ENCODE measurements at places on chromosomes 2 and 18.
A peak's percentile ranks its signal among the peaks of the same experiment; 100 is the strongest.

- peak; percentile 70 for DNase-seq
Observed at GRCh38 chr18:23703057-23703986, 14.1 kb downstream of the LAMA3 start.

DNA sequence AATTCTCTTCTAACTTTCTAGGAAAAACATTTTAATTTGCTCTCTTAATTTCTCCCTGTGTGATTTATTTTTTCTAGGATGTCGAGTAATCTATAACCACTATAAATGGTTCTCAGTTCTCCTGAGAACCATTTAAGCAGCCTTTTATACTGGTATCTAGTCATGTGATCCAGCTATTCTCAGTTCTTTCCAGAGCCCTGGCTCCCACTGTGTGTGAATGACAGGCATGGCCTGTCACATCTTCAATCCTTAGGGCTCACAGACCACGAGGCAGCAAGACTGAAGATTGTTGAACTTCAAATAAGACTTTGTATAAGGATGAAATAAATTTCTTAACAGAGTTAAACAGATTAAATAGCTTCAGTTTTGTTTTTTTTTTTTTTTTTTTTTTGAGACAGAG lies 219.4 kb downstream of the HNMT start:
- DNase-seq, result no peak

- DNase-seq, result peak; percentile 77
Observed at GRCh38 chr2:148614322-148615049, 30.1 kb upstream of the EPC2 start.

DNA sequence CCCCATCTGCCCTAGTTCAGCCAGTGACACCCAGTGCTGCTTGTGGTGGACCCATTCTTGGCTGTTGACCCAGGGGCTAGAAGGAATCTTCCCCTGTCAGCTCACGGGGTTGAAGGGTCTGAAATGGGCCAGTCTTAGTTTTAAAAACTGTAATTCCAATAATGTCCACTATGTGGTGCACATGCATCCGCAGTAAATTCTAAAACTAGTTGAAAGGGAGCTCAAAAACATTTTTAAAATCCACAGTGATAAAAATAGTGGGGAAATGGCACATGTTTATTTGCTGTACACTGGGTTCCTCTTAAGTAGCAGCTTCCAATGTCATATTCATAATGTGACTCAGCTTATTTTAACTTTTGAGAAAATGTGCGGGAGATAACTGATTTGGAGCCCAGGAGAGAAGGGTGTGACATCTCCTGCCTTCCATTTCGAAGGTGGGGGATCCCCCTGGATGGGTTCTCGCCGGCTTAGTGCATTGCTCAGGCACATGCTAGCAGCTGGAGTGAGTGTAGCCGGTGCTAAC lies 32.8 kb downstream of the GRHL1 start:
- DNase-seq, result peak; percentile 56

DNA sequence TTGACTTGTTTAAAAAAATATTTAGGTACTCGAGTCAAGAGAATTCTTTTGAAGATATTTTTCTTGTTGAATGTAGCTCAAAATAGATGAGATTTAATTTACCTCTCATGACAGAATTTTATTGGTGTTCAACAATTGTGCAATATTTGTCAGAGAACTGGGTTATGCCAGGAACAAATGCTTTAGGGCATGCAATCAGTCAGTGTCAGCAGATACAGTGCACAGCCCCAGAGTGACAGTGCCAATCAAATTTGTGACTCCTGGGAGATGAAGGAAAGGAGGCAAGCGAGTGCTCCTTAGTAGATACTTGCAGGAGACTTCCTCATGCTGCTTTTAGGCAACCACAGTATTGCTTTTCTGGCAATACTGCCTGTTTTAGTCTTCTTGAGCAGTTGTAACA lies 81.2 kb upstream of the DSEL start:
- no peak for DNase-seq

DNA sequence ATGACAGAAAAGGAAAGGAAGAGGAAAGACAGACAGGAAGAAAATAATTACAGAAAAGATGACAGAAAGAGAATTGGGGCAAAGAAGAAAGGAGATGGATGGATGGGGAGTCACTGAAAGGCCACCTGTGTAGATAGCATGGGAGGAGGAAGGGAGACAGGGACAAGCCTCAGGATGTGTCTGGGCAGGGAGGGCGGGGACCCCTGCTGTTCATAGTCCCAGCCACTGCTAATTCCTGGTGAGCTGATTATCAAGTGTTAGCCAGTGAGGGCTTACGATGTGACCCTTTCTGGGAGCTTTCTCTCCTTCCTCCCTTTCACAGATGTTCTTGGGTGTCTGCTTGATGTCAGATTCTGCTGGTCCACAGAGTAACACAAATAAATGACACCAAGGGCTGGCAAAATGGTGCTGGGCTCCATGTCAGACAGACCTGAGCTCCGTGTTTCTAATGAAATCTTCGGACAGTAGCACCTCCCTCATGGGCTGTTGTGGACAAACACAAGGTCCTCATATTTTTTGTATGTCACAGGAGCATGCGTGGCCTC lies 13.6 kb downstream of the FHOD3 start:
- no peak for DNase-seq

- no peak for DNase-seq
Observed at GRCh38 chr18:25102662-25103061, 249.3 kb downstream of the ZNF521 start.

DNA sequence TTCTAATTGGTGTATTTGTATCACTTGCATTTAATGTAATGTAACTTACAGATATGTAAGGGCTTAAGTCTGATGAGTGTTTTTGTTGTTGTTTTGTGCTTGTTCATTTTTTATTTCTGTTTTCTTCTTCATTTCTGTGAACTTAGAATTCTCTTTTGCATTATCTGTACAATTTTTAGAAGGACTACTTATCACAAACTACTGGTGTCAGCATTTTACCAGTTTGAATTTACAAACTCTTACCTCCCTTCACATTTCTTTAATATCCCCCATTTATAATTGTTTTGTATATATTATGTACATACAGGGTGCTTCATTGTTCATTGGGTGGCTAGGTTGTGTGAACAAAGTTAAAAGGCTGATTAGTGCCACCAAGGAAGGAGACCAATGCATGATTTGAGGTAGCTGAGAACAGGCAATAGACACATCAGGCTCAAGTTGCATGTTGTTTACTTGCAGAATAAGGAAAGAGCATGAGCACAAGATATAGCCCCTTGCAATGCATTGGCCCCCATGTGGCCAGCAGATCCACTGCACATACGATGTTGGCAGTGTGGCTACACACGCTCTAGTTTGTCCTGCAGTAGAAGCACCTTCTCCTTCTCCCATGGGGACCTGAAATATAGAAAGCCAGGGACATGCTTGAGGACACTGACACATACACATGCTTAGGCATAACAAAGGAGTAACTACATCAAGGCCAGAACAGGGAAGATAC lies 198.2 kb downstream of the CD8B2 start:
- no peak for DNase-seq

- no peak for DNase-seq
Observed at GRCh38 chr2:203019142-203019541, 4.5 kb downstream of the NBEAL1 start.

- DNase-seq, result no peak
Observed at GRCh38 chr2:29329899-29330298, 214.7 kb downstream of the CLIP4 start.

DNA sequence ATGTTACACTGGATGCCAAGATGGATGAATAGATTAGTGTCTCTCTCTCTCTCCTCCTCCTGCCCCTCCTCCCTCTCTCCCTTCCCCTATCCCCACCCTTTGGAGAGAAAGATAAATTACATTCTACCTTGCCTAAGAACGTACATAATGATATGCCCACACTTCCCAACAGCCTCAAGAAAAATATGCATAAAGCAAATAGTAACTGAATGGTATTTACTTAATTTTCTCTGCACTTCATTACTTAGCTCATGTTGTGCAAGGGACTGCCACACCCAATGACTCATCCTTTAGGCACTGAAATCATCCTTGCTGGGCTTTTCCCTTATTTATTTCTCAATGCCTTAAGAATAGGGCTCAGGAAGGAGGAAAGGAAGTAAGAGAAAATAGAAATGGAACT lies 137.3 kb upstream of the PID1 start:
- peak; percentile 96 for DNase-seq

GRCh38 chr2:29253026-29253425 lies 137.8 kb downstream of the CLIP4 start:
- no peak for DNase-seq

DNA sequence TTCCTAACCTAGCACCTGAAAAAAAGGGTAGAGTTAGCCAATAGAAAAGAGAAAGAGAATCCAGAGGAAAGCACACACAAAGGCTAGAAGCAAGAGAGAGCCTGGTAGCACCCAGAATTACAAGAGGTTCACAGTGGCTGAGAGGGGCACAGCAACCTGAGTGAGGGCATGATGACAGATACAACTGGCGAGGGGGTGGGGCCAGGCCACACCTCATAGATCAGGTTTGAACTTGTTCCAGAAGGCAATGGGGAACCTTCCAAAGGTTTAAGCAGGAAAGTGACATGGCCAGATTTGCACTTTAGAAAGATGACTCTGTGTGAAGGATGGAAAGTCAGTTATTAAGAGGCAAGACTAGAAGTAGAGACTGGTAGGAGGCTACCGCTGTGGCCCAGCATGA lies 148.0 kb downstream of the TTC32 start:
- no peak for DNase-seq

DNA sequence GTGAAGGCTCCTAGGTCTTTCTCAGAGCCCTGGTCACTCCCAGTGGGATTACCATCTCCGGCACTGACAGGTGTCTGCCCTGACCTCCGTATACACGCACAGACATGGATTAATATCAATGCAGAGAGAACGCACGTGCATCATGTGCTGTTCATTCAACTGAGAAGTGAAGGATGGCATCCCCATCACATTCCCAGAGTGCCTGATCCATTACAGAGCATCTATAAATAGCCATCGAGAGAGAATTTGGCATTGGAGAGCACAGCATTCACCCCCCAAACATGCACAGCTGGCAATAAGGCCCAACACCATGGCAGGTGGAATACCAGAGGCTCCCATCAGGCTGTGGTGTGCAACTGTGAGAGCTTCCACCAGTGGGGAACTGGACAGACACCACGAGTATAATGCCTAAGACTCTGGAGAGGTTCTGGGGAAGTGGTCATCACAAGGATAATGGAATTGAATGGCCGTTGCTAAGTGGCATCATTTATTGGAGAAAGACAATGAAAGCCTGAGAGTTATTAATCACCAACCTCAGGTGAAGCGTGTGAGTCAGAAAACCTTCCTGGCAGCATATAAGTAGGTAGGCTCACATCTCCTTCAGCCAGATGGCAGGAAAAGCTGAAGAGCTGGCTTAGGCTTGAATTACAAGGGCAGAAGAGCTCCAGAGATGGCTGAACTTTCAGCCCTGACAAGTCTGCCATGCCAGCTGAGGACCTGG lies 244.5 kb upstream of the ID2 start:
- DNase-seq, result peak; percentile 29

GRCh38 chr2:132733094-132733493 lies 63.1 kb upstream of the LYPD1 start:
- no peak for DNase-seq

GRCh38 chr2:42938671-42939370 lies 146.4 kb upstream of the HAAO start:
- DNase-seq, result no peak

DNA sequence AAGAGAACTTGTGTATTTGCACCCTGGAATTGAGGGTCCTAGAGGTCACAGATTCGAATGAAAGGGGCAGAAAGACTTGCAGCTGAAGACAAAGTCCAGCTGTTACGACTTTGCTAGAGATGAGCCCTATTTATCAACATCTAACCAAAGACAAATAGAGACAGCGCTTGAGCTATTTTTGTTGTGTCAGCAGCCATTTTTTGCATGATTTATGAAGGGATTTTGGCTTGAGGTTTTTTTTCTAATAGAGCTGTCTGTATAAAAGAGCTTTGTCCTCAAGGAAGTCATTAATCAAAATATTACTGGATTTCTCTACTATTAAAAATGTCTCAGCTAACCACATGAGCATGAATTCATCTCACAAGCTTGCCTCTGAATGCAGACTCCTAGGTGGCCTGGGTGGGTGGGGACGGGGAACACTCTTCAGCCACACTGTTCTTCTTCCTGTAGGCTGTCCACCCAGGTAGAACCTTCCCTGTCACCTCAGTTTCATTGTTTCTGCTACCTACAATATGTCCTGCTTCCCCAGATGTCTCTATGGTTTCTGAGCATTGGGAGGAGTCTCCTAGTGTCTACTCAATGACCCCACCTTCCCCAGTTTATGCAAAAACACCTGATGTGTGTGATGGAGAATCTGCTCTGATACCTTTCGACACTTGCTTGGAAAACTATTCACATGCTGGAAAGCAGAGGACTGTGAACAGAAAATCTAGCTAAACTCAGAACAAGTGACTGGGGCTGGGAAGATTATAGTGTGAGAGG lies 7.2 kb upstream of the CD226 start:
- peak; percentile 21 for DNase-seq

DNA sequence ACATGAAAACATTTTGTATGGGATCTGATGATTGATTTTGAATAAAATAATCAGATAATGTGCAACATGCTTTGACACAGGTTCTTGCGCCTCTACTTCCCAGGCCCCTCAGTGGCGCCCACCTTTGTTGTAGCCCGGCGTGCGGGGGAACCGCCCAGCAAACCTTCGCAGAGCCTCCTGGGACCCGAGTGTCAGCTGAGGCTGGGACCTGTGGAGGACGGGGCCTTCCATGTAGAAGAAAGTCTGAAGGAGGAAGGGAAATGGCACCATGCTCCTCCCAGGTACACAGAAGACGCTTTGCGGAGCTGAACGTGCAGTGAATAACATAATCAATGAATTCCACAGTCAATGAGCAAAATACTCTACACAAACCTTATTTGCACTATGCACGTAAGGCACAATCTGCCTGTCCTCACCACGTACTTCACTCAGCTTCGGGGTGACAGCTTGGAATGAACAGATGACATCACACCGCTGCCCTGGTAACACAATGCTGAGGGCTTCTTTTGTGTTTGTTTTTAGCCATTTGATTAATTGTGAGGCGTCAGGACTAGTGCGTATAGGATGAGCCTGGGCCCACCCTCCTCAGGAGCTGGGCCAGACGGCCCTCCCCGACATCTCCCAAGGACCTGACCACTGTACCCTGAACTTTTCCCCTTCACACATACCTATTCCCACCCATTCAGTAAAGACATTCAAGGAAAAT lies 78.1 kb downstream of the TWIST2 start:
- no peak for DNase-seq

- no peak for DNase-seq
Observed at GRCh38 chr18:34807106-34807796, 97.2 kb downstream of the DTNA start.

GRCh38 chr2:98727369-98728087 lies 3.4 kb downstream of the MGAT4A start:
- DNase-seq, result no peak

DNA sequence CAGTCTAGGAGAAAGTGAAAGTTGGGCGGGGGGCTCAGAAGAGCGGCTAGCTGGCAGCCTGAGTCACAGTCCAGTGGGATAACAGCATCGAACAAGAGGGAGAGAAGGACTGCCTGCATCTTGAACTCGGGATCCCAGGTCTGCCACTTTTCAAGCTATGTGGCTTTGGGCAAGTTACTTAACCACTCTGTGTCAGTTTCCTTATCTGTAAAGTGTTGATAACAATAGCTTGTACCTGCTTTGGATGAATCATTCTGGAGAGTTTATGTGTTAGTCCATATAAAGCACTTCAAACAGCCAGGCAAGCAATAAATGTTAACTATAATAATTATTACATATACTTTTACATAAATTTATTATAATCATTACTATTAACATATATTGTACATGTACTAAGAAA lies 4.6 kb downstream of the DYSF start:
- DNase-seq, result no peak

- peak; percentile 68 for DNase-seq
Observed at GRCh38 chr2:137380610-137381009, 583.7 kb upstream of the HNMT start.

Data from RPMI7951 (cell line).